ENCODE measurements at places on chromosomes 7 and 10.

DNA sequence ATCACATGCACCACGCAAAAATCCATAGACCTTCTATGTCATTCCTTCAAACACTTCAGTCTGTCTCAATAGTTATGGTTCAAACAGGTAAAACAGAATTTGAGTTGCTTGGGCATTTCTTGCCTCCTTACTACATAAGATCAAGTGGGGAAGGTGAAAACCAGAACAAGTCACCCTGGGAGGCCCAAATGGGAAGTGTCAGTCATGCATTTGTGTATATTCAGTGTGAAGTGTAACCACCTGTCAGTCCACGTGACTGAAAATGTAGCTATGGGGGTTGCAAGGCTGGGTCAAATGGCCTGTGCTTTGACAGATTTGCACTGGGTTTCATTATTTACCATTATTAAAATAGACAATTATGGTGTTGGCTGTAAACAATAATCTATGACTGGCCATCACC is 176.6 kb upstream of the VIPR2 start:
- no peak for DNase-seq

DNA sequence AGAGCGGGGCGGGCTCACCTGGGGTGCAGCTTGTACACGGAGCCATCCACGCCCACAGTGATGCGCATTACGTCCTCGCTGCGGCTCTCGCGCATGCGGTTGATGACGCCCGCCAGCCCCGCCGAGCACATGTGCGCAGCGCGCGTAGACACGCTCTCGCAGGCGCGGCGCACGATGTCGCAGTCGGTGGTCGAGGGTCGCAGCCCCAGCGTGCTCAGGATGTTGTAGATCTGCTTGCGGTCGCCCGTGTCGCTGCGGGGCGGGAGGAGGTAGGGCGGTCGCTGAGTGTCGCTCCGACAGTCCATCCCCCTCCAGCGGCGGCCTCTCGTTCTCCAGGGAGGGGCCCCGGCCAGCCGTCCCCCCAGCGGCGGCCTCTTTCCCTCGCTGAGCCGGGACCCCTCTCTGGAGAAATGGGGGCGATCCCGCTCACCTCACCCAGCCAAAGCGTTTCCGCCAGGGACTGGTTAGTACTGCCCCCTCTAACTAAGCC is 4.4 kb upstream of the MYL7 start:
- DNase-seq = no peak

GRCh38 chr10:48231699-48232315 is 42.7 kb downstream of the FRMPD2 start:
- DNase-seq = no peak

DNA sequence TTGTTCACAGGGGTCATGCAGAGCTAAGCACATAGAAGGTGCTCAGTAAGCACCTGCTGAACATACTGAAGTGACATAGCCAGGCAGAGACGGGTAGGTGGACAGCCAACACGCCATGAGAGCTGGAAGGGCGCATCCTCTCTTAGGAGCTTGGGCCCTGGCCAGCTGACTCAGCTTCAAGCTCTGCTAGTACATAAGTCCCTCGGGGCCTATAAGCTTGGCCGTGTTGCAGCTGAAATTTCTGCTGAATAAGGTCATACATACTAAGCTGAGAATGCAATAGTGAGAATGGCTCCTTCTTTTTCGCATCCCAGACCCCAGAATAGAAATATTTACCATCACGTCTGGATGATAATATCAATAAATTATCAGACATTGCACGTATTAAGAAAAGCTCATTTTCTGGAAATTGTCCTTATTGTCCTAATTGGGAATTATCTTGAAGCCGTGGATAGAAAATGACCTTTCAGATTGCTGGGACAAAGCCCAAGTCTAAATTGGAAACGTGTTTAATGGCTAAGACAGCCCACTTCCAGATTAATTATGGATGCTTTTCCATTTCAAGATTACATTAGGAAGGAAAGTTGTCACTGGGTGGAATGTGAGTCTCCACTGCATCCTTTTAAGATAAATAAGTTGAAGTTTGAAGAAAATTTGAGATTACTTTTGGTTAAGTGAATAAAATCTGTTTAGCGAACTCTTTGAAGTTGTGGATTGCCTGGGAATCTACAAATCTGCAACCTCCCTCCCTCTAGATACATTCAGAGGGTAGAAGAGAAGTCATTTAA is 287.1 kb upstream of the C7orf33 start:
- DNase-seq = peak; percentile 29

DNA sequence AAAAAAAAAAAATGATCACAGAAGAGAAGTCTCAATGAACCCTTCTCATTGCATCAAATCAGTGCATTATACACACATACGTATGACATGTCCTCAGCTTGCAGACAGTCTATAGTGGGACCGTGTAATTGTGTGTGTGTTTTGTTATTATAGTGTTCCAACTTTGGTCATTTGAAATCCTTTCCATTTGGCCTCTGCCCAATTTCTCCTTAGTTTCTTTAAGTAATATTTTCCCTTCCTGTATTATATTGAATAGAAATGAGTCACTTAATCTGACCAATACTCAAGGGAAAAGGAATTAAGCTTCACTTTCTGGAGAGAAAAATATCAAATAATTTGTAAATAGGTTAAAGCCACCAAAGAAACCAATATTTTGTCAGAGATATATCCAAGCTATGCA is 415.5 kb upstream of the SORCS1 start:
- no peak for DNase-seq

- no peak for DNase-seq
Measured at GRCh38 chr7:112199035-112199655, 7.1 kb downstream of the DOCK4 start.

DNA sequence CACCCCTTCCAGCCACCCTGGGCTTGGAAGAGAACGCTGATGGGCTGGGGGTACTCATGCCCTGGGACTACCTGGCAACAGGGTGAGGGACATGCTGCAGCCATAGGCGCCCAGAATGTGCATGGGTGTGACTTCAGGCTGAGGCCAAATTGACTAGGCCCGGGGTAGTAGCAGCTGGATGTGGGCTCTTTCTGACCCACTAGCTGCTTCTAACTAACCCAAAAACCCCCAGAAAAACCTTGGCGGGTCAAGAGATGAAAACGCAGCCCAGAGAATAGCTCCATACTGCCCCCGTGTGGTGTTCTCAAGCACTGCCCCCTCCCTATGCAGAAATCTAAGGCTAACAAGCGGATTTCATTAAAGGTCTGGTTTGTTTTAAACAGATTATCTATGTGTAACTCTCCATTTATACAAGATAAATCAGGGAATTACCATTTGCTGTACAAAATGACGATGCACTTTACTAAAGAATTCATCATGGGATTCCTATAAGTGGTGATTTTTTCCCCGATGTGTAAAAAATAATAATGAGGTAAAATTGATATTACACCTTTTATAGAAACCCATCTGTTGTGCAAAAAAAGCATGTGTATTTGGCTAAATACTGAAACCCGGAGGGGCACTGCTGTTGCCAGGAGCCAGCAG is 4.2 kb downstream of the SMARCD3 start:
- no peak for DNase-seq

GRCh38 chr10:47384148-47384921 is at the start of gene ZNF488:
TSS of gene ZNF488 (minus strand) at chr10:47384293. CDS start at chr10:47368829, 15,464 bp downstream.
- peak; percentile 84 for DNase-seq

- no peak for DNase-seq
Measured at GRCh38 chr10:32269343-32270100, 77.4 kb downstream of the EPC1 start.

DNA sequence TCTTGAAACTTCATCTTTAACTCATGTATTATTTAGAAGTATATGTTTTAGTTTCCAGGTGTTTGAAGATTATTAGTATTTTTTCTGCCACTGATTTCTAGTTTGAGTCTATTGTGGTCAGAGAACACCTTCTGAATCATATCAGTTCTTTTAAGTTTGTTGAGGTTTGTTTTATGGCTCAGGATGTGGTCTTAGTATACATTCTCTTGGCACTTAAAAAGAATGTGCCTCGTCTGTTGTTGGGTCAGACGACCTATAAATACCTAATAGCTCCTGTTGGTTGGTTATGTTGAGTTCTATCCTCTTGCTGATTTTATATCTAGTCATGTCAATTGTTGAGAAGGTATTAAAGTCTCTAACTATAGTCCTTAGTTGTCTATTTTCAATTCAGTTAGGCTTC is 15.9 kb downstream of the TDRD1 start:
- DNase-seq = no peak

GRCh38 chr7:20293336-20293735 is 37.4 kb upstream of the ITGB8 start:
- no peak for DNase-seq

Measured in NCI-H526 (cell line).